Fibroblast of villous mesenchyme (primary cell): ENCODE measurements at places on chromosomes 1 and 21.
A peak's percentile ranks its signal among the peaks of the same experiment; 100 is the strongest.

DNA sequence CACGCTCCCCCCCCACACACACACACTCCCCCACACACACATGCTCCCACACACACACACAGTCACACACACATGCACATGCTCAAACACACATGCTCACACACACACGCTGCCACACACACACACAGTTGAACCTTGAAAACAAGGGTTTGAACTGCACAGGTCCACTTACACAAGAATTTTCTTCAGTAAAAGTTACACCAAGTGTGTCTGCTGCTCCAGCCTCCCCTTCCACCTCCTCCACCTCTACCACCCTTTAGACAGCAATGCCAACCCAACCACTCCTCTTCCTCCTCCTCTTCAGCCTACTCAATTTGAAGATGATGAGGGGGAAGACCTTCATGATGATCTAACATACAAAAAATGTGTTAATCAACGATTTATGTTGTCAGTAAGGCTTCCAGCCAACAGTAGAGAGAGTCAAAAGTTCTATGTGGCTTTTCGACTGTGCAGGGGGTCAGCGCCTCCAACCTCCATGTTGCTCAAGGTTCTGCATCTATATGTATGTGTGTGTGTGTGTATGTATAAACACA lies 26.8 kb downstream of the HSF2BP start:
- DNase-seq, result no peak

DNA sequence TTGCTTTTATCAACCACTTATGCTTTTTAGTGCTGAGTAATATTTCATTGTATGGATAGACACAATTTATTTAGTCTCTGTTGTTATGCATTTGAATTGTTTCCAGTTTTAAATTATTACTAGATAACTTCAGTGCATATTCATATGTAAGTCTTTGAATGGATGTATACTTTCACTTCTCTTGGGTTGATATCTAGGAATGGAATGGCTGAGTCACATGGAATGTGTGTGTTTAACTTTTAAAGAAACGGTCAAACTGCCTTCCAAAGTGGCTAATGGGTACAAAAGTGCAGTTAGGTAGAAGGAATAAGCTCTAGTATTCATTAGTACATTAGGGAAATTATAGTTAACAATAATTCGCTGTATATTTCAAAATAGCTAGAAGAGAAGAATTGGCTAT lies 82.4 kb downstream of the NPHS2 start:
- DNase-seq, result no peak

- no peak for DNase-seq
Observed at GRCh38 chr1:219331424-219331823, 157.7 kb downstream of the LYPLAL1 start.

DNA sequence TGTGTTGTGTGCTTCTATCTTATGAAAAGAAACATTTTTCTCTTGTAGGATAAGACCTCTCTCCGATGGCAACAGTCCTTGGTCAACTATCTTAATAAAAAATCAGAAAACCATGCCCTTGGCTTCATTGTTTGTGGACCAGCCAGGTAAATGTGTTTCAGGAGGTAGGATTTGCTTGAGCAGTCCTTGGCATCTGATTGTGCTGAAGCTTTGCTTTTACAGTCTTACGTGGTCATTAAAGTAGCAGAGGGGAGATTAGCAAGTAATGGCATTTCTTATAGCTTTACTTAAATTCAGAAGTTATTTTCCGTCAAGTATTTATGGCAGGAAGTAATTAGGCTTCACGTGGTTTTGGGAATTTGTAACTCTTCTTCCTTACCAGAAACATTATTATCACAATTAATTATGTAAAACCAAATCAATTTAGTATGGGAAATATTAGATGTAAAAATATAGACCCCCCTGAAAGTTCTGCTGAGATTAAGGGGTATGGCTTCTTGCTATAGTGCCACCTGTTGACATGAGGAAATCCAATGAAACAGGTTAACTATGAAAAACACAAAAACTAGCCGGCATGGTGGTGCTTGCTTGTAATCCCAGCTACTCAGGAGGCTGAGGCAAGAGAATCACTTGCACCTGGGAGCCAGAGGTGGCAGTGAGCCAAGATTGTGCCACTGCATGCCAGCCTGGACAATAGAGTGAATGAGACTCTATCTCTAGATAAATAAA lies 49.0 kb downstream of the MAP3K21 start:
- DNase-seq, result no peak

DNA sequence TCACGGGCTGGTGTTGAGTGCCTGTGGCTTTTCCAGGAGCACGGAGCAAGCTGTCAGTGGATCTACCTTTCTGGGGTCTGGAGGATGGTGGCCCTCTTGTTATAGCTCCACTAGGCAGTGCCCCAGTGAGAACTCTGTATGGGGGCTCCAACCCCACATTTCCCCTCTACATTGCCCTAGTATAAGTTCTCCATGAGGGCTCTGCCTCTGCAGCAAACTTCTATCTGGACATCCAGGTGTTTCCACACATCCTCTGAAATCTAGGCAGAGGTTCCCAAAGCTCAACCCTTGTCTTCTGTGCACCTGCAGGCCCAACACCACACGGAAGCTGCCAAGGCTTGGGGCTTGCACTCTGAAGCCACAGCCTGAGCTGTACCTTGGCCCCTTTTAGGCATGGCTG lies 157.3 kb downstream of the MRPL39 start:
- no peak for DNase-seq

- DNase-seq, result no peak
Observed at GRCh38 chr1:59128784-59129227, 168.1 kb upstream of the FGGY start.

GRCh38 chr1:89339039-89339438 lies 24.8 kb upstream of the GBP6 start:
- no peak for DNase-seq

GRCh38 chr1:43719063-43719462 lies 11.7 kb downstream of the ST3GAL3 start:
- peak; percentile 88 for DNase-seq

- no peak for DNase-seq
Observed at GRCh38 chr1:243962541-243962940, 88.5 kb upstream of the ZBTB18 start.

DNA sequence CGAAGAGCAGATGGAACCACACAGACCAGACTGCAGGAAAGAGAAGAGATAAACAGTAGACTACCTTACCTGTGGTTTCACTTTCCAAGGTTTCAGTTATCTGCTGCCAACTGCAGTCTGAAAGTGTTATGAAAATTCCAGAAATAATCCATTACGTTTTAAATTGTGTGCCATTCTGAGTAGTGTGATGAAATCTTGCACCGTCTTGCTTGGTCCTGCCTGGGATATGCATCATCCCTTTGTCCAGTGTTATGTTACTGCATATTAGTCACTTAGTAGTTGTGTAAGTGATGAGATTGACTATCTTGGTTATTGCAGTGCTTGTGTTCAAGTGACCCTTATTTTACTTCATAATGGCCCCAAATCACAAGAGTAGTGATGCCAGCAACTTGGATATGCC lies 33.9 kb downstream of the DNAJC6 start:
- peak; percentile 52 for DNase-seq

DNA sequence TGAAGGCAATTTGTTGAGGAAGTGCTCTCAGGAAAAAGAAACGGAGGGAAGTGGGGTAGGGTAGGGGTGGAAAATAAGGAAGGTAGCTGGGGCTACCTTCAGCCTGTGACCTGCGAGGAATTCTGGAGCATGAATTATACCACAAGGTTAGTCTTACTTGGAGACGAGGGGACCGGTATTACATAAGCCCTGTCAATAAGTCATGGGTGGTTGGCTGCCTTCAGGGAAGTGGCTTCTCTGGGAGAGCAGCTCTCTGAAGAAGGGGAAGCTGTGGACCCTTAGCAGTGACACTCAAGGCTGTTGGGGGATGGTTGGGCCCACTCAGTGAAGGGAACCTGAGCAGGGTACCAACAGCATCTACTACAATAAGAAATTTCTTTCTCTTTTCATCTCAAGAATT lies 111.3 kb downstream of the TNFSF18 start:
- no peak for DNase-seq

GRCh38 chr1:67816095-67816475 lies 17.2 kb downstream of the GNG12 start:
- no peak for DNase-seq
